ENCODE measurements at places on chromosomes 7 and 10. TPM values are rescaled to one million over a fixed set of nuclear protein-coding genes. Genes with fewer than 3 reads are reported as not detected.

Gene TEX47
- not detected for total RNA-seq

GRCh38 chr7:73622909-73623797 is 1.2 kb downstream of the MLXIPL start:
- no peak overlapping the region for H3K27ac ChIP-seq
- peak overlapping the region; percentile 57 for H3K4me3 ChIP-seq

Gene CNPY1
- not detected for total RNA-seq

Gene RADIL
- not detected for total RNA-seq

Gene DBNL
- 49.7 TPM for total RNA-seq

GRCh38 chr10:1360011-1360557 is 303.9 kb downstream of the WDR37 start:
- H3K4me3 ChIP-seq, result no peak overlapping the region
- H3K36me3 ChIP-seq, result no peaks in the 10 kb centered on the region
- no peak overlapping the region for H3K27ac ChIP-seq
- H3K27me3 ChIP-seq, result peaks cover 11% of the 10 kb centered on the region
- H3K4me1 ChIP-seq, result no peaks in the 10 kb centered on the region
- no peak for DNase-seq

- no peaks in the 10 kb centered on the region for H3K36me3 ChIP-seq
- no peak for DNase-seq
Measured at GRCh38 chr7:122715183-122715582, 12.5 kb upstream of the RNF148 start.

- peak; percentile 20 for DNase-seq
- H3K36me3 ChIP-seq, result no peaks in the 10 kb centered on the region
- no peak overlapping the region for H3K4me3 ChIP-seq
Measured at GRCh38 chr7:24601600-24601999, 28.3 kb downstream of the PALS2 start.

Gene CPN1
- total RNA-seq, result not detected

DNA sequence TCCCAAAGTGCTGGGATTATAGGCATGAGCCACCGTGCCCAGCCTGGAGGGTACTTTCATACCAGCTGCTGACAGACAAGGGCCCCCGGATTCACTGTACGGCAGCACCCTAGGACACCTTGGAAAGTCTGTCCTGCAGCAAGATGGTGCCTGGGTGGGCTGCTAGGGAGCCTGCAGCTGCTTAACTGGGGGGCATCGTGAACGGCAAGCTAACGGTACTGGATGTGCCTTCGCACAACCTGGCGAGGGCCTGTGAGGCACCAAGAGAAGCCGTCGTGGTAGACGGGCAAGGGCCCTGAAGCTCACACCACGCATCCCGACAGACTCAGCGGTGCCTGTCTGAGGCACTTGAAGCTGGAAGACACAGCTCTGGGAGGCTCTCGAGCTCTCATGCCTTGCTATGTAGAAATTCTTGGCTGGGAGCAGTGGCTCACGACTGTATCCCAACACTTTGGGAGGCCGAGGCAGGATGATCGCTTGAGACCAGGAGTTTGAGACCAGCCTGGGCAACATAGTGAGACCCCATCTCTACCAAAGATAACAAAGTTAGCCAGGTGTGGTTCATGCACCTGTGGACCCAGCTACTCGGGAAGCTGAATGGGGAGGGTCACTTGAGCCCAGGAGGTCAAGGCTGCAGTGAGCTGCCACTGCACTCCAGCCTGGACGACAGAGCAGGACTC is 9.4 kb downstream of the BRAT1 start:
- no peak overlapping the region for H3K27ac ChIP-seq
- H3K36me3 ChIP-seq, result peaks cover 82% of the 10 kb centered on the region
- no peaks in the 10 kb centered on the region for H3K4me1 ChIP-seq
- H3K4me3 ChIP-seq, result no peak overlapping the region
- H3K27me3 ChIP-seq, result no peaks in the 10 kb centered on the region
- no peak for DNase-seq

Gene MAGI2
- total RNA-seq, result 0.07 TPM

GRCh38 chr7:38481401-38481800 is 149.8 kb downstream of the AMPH start:
- no peak overlapping the region for H3K4me3 ChIP-seq
- H3K27me3 ChIP-seq, result peaks cover 14% of the 10 kb centered on the region

GRCh38 chr10:126058104-126058503 is 161.7 kb downstream of the FANK1 start:
- no peak overlapping the region for H3K4me3 ChIP-seq
- peaks cover 15% of the 10 kb centered on the region for H3K36me3 ChIP-seq
- peaks cover 7% of the 10 kb centered on the region for H3K4me1 ChIP-seq
- no peak overlapping the region for H3K27ac ChIP-seq
- DNase-seq, result no peak

- H3K27ac ChIP-seq, result no peak overlapping the region
- no peaks in the 10 kb centered on the region for H3K27me3 ChIP-seq
- no peak for DNase-seq
- no peak overlapping the region for H3K4me3 ChIP-seq
Measured at GRCh38 chr7:51298912-51299311, 17.7 kb downstream of the COBL start.
